ENCODE measurements at places on chromosomes 7 and 10.

- H3K27me3 ChIP-seq: no peaks in the 10 kb centered on the region
- H3K36me3 ChIP-seq: no peaks in the 10 kb centered on the region
- no peak for DNase-seq
- H3K4me3 ChIP-seq: no peak overlapping the region
Measured at GRCh38 chr7:19381321-19381720, 236.1 kb upstream of the FERD3L start.

- no peak overlapping the region for H3K27ac ChIP-seq
- H3K27me3 ChIP-seq: peaks cover 98% of the 10 kb centered on the region
- H3K4me1 ChIP-seq: peaks cover 31% of the 10 kb centered on the region
- DNase-seq: no peak
Measured at GRCh38 chr7:1227071-1227804, 5.4 kb upstream of the UNCX start.

- no peak for DNase-seq
- peak overlapping the region; percentile 90 for H3K27ac ChIP-seq
- no peaks in the 10 kb centered on the region for H3K27me3 ChIP-seq
Measured at GRCh38 chr10:62016623-62017490, 115.4 kb downstream of the ARID5B start.

DNA sequence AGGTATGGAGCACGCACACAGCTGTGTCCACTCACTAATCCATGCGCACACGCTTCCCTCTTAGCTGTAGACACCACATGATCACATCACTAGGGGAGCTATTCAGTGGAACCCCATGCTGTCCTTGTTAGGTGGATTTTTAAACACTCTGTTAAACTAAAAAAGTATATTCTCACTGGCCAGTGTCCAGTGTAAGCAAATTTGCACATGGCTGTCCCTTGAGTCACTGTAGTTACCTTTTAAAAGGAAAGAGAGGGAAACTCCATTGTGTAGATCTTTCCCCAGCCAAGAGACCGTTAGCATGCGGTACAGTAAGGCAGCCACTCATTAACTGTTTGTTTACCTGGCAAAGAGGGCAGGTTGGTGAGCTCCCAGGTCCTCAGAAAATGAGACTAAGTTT is 81.6 kb upstream of the INSYN2A start:
- H3K4me3 ChIP-seq: no peak overlapping the region
- peaks cover 13% of the 10 kb centered on the region for H3K36me3 ChIP-seq
- H3K4me1 ChIP-seq: no peaks in the 10 kb centered on the region

- H3K4me1 ChIP-seq: peaks cover 10% of the 10 kb centered on the region
- no peak overlapping the region for H3K4me3 ChIP-seq
- H3K36me3 ChIP-seq: no peaks in the 10 kb centered on the region
- peak; percentile 40 for DNase-seq
Measured at GRCh38 chr7:64874114-64874513, 29.0 kb upstream of the ZNF273 start.

DNA sequence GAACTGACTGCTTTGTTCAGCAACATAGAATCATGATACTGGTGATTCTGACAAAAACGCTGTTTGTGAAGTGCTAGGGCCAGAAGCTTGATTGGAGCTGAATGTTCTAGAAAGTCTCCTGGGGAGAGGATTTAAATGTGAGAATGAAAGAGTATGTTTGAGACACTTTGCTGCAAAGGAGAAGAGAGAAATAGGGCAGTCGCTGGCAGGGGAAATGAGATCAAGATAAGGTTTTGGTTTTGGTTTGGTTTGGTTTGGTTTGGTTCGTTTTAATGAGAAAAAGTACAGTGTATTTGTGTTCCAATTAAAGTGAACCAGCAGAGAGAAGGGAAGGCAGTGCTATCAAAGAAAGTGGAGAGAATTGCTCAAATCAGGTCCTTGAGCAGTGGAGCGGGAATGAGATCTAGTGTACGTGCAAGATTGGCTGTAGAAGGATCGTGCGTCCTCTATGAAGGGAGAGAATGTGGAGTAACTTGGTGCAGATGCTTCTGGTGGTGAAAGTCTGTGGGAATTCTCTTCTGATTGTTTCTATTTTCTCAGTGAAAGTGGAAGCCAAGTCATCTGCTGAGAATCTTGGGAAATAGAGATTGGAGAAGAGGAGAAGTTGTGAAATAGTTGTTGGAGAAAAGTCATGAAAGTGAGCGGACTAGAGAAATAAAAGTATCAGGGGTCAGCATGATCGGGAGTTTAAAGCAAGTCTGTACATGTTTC is 270.5 kb downstream of the CCDC3 start:
- DNase-seq: no peak
- H3K27ac ChIP-seq: peak overlapping the region; percentile 27
- no peaks in the 10 kb centered on the region for H3K27me3 ChIP-seq
- no peaks in the 10 kb centered on the region for H3K36me3 ChIP-seq
- H3K4me1 ChIP-seq: peaks cover 5% of the 10 kb centered on the region
- no peak overlapping the region for H3K4me3 ChIP-seq
